ENCODE measurements at places on chromosomes 1 and 21.

- DNase-seq = no peak
Observed at GRCh38 chr1:201740086-201740541, 88.8 kb upstream of the IPO9 start.

DNA sequence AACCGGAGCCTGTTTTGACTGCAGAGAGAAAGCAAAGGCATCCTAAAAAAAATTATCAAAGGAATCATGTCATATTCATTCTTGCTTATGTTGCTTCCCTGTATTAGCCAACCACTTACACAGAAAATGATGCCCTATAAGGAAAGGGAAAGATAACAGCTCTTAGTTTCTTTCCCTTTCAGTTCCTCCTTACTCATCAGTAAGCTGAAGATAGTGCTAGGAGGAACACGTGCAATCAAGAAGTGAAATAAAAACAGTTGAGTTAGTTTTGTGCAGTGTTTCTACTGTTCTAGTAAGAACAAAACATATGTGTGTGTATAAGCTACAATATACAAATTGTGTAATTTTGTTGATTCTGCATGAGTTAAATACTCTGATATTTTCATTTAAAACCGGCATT lies 45.3 kb upstream of the MTF2 start:
- no peak for DNase-seq

DNA sequence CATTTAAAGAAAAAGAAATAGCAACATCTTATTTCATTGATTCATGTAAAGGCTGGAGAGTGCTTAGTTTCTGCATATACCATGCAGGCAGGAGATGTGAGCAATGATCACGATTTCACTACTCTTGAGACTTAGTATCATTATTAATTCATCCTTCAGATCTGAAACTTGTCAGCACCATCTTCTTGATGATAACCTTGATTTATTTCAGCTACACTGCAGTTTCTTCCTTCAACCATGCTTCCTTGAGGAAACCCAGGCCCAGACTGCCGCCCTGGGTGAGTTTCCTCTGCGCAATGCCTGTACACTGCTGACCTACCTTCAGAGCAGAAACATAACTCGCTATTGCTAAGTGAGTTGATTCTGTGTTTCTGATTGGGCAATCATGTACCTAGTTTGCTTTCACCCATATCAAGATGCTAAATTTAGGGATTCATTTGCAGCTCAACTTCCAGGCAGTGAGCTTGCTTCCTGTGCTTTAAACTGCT lies 13.5 kb upstream of the BCL10 start:
- no peak for DNase-seq

GRCh38 chr1:15945832-15946448 lies 30.0 kb downstream of the ZBTB17 start:
- no peak for DNase-seq

DNA sequence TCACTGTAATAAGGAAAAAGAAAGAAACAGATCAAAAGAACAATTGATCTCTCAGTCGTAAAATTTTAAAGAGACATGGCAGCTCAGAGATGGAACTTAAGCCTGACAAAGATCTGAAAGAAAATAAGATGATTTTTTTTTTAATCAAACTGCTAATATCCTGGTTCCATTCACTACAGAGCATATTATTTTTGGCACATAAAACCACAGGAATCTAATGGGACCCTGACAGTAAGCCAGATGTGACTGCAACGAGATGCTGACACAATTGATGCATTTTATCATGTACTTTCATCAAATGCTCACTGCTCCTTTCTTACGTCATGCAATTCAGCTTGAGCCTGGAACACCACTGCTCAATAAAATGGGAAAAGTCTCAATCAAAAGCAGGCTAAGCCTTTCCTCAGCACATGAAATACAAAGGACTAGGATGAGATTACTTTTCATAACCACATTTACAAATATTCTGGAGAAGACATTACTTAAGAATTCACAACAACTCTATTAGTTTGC lies 16.6 kb downstream of the GPATCH2 start:
- DNase-seq = no peak

GRCh38 chr1:232421143-232421796 lies 208.7 kb downstream of the SIPA1L2 start:
- DNase-seq = no peak

DNA sequence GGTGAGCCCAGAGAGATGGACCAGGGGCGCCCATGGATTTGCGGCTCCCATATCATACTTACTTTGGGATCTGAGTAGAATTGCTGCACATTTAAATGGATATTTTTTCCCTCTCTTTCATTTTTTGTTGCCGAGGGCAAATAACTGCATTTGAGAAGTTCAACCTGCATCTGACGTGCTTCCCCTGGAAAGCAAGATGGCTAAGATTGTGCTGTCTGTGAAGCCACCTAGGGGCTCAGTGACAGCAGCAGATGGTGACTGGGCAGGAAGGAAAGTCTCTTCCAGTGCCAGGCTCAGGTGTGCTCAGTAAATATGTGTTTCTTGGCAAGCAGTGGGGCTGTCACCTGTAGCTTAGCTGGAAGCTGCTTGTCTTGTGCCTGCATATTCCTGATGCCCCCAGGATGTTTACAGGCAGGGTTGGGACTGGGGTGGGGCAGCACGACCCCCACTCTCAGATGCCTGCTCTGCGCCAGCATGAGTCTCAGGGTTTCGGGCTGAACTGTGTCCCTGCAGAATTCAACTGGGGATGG lies 59.8 kb upstream of the ETV3 start:
- no peak for DNase-seq

- DNase-seq = no peak
Observed at GRCh38 chr1:52628614-52629324, 4.2 kb upstream of the SHISAL2A start.

GRCh38 chr1:170664093-170664827 lies at the start of gene PRRX1:
PRRX1 (plus strand) TSS chr1:170664131; CDS start chr1:170664219, 88 bp downstream.
- peak; percentile 51 for DNase-seq

GRCh38 chr1:165671526-165671925 lies 26.8 kb downstream of the ALDH9A1 start:
- no peak for DNase-seq

- DNase-seq = no peak
Observed at GRCh38 chr1:197424380-197424779, 156.3 kb downstream of the CRB1 start.

GRCh38 chr1:98557895-98558294 lies 103.6 kb upstream of the SNX7 start:
- peak; percentile 63 for DNase-seq

GRCh38 chr21:45129189-45129923 lies 55.0 kb downstream of the ADARB1 start:
- DNase-seq = no peak

Data from midbrain (tissue), 1 donor.